H9 (cell line): ENCODE measurements at places on chromosomes 16 and 17.

GRCh38 chr17:66540131-66540781, 237.8 kb downstream of the PRKCA start:
- DNase-seq, result peak; percentile 61

- DNase-seq, result peak; percentile 69
Measured at GRCh38 chr17:74452841-74453661, 13.4 kb upstream of the CD300A start.

- no peak for DNase-seq
Measured at GRCh38 chr16:50282010-50282538, 15.7 kb downstream of the ADCY7 start.

DNA sequence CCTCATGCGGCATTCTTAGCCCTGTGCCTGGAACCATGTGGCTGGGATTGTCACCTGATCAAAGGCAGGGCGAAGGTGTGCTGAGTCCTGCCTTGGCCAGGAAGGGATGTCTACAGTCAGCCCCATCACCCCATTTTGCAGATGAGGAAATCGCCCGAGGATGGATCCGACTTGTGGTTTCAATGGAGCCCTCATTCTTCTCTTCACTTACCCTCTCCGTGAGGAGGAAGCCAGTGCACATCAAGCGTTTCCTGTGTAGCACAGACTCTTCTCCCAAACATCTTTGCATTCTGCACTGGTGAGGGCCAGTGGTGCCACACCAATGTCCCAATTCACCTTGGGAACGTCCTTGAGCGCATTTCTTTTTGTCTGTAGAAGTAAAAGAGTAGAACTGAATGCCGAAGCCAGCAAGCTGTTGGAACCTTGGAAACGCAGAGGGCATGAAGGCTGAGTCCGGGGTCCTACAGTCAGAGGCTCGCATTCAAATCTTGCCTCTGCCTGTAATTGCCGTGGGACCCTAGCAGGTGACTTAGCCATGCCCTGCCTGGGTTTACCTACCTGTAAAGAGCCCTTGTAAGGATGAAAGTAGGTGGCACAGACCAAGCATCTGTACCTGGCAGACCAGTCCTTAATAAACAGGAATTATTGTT, 85.4 kb downstream of the IRF8 start:
- no peak for DNase-seq

- no peak for DNase-seq
Measured at GRCh38 chr17:65685110-65685509, 123.7 kb upstream of the AXIN2 start.

GRCh38 chr17:75011401-75012095, 922 bp upstream of the MRPL58 start:
- DNase-seq, result no peak

DNA sequence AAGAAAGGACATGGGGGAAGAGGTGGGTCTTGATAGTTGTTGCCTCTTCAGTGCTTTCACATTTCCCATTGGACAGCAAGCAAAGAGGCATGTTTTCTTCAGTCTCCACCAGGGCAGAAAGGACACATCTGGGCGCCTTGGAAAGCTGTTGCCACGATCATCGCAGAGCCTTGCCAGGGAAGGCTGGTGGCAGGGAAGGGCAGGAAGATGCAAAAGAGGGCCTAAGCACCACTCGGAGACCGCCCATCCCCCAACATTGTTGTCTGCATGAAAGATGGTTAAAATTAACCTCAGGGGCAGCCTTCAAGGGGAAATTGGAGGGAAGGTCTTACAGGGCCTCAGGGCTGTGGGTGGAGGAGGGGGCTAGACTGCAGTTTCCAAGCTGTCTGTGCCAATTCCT, 114.2 kb downstream of the SOX9 start:
- no peak for DNase-seq

DNA sequence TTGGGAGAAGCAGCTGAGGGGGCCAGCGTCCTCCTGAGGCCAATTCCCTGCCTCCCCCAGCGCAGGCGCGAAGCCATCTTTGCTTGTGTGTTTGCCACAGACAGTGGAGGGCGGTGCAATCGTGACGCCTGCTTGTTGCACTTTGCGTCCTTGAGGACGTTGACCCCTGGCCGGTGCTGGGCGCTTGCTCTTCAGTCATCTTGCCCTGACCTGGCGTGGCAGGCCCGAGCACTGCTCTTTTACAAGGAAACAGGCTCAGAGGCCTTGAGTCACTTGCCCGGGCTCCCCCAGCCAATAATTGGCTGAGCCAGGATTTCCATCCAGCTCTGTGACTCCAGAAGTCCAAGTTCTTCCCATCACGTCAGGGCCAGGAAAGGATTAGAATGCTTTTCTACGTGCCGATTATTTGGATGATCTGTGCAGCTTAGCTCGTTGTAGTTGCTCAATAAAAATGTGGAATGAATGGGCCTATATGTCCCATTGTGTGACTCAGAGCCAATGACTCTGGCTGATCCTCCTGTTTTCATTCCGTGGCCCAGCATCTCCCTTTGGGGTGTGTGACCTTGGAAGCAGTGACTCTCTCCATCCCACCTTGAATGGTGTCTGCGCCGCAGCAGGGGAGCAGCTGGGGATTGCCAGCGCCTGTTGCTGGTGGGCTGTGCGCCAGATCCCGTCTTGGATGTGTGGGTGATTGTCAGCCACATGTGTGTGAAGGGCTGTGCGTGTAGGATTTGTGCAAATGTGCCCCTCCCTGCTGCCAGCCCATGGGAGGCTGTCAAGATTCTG, 214.1 kb downstream of the SEC14L1 start:
- peak; percentile 36 for DNase-seq

GRCh38 chr17:49494986-49495841, at the start of gene NGFR:
Gene NGFR (plus strand): TSS chr17:49495293. CDS start chr17:49495418, 125 bp downstream.
- peak; percentile 82 for DNase-seq

GRCh38 chr17:83174362-83175118, 95.1 kb downstream of the METRNL start:
- peak; percentile 29 for DNase-seq

GRCh38 chr17:7293159-7293558, 1.3 kb downstream of the YBX2 start:
- DNase-seq, result no peak

- no peak for DNase-seq
Measured at GRCh38 chr16:83390759-83391158, 417.0 kb upstream of the HSBP1 start.

DNA sequence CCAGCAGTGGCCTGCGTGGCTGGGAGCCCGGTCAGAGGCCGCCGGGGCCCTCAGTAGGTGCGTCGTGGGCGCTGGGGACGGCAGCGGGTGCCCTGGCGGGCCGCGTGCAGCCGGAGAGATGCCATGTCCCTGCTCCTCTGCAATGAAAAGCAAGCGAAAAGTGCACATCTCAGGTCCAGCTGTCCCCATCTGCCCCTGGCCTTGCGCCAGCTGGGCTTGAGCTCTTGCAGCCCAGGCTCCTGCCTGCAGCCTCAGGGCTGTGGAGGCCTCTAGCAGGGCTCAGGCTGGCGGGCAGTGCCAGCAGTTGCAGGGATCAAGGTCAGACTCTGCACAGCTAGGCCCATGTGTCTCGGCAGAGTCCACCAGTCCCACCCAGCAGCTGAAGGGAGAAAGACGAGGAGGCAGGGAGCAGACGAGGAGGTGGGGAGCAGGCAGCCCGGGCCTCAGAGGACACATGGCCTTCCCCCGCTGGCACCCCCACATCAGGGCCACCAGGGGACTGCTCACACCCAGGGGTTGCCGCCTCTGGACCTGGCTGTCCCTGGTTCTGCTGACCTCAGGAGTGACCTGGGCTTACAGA, 11.2 kb downstream of the SLC16A3 start:
- no peak for DNase-seq

DNA sequence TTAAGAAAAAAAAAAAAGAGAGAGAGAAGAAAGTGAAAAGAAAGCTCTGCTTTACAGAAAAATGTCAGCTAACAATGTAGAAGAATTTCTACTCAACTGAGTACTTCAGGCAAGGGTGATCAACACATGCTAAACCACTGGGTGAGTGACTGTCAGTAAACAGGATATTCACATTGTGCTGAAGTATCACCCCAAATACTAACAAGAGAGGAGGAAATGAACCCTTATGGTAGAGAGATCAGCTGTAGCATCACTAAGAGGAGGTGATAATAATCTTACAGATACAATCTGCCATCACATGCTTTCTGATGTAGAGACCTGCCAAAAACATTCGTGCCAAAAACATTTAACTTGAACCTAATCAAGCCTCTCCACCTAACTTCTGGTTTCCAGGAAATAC, 30.7 kb upstream of the ICAM2 start:
- no peak for DNase-seq

- no peak for DNase-seq
Measured at GRCh38 chr17:77314601-77315000, 173.8 kb downstream of the SEC14L1 start.

DNA sequence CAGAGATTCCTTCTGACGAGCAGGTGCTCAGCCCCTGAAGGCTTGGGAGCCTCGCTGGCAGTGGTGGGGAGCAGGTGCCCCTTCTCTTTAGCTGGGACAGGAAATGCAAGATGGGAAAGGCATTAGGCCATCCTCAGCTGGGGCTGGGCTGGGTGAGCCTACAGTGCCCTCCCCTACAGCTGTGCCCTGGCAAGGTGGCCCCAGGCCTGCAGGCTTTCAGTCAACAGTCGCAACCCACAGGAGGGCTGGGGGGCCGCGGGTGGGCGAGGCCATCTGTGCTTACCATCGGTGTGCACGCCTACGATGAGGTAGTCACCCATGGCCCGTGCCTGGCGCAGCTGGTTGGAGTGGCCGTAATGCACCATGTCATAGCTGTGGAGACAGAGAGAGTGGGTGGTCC, 2.0 kb downstream of the PCYT2 start:
- no peak for DNase-seq
